ENCODE measurements at places on chromosomes 1 and 21.

GRCh38 chr1:151993084-151993733 is 450 bp downstream of the S100A10 start:
- DNase-seq = peak; percentile 79

DNA sequence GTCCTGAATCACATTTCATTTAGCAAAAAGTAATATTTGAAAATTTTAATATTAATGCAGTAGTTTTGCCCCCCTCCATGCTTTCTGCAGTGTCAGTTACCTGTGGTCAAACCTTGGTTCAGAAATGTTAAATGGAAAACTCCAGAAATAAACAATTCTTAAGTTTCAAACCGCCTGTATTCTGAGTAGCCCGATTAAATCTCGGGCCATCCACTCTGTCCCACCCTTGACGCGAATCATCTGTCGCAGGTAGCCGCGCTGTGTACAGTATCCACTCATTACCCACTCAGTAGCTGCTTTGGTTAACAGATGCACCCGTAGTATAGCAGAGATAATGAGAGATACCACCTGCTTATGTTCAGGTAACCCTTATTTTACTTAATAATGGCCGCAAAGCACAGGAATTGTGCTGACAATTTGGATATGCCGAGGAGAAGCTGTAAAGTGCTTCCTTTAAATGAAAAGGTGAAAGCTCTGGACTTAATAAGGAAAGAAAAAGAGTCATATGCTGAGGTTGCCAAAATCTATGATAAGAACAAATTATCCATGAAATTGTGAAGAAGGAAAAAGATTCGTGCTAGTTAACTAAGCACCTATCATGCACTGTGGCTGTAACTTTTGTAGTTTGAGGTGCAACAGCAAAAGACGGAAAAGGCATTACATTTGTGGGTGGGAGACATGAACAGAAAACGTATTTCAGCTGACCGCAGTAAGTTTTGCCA is 889 bp upstream of the SCYL3 start:
- DNase-seq = no peak

DNA sequence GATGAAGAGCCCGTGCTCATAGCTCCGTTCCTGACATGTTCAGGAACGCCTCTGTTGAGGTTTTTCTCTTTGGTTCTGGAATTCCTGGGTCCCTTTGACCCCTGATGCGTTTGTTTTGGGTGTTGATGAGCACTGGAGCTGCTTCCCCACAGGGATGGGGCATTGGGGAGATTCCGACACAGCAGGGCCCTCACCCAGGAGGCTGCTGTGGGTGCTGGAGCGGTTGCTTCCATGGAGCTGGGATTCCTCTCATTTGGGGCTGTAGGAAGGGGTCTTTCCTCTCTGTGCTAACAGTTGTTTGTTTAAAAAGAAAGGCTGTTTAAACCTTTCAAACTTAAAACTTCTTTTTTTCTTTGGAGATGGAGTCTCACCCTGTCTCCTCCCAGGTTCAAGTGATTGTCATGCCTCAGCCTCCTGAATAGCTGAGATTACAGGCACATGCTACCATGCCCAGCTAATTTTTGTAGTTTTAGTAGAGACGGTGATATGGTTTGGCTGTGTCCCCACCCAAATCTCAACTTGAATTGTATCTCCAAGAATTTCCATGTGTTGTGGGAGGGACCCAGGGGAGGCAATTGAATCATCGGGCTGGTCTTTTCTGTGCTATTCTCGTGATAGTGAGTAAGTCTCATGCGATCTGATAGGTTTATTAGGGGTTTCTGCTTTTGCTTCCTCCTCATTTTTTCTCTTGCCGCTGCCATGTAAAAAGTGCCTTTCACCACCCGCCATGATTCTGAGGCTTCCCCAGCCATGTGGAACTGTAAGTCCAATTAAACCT is 48.9 kb downstream of the SKI start:
- no peak for DNase-seq

GRCh38 chr1:1230656-1231399 is 973 bp downstream of the SDF4 start:
- no peak for DNase-seq

GRCh38 chr1:21696931-21697330 is 27.8 kb upstream of the RAP1GAP start:
- DNase-seq = no peak

GRCh38 chr21:25036775-25037174 is 570.5 kb downstream of the MRPL39 start:
- no peak for DNase-seq

- DNase-seq = no peak
Measured at GRCh38 chr1:157700732-157701131, at the start of gene FCRL3. FCRL3 (minus strand) TSS chr1:157700769; CDS start chr1:157700489, 280 bp downstream.

GRCh38 chr1:241899210-241899609 is 51.2 kb downstream of the EXO1 start:
- DNase-seq = no peak

DNA sequence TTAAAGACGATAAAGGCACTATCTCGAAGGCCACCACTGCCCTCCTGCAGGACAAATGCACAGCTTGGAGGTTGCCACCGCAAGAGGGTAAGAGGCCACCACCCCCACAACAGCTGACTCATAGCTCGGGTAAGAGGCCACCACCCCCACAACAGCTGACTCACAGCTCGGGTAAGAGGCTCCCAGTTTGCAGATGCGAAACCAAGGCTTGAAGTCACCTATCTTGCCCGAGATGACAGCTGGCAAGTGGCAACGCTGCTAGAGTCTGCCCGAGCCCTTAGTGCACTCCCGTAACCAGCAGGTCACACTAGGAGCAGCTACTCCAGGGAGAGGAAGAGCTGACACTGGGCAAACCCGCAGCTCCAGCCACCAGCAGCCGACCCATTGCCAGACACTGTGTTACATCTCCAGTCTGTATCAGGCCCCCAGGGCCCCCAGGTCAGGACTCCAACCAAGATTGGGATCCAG is 17.1 kb upstream of the SPSB1 start:
- peak; percentile 77 for DNase-seq

- DNase-seq = no peak
Measured at GRCh38 chr21:44924606-44925377, 4.1 kb upstream of the ITGB2 start.

DNA sequence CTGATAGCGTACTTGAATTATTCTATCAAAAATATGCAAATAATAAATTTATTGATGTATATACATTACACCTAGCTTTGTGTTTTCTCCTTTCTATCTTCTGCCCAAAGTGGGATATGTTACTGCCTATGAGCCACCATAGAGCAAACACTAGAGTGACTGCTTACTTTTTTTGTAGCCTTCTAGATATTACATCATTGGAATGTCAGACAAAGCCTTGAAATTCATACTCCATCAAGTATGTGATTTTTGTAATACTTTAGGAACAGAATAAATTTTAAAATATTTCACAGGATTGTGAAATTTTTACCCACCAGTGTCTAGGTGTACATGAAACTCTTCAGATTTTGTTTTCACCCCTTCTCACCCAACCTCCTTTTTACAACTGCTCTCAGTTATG is 787.6 kb downstream of the USP25 start:
- DNase-seq = no peak

GRCh38 chr1:117753232-117753631 is 147.4 kb downstream of the TENT5C start:
- no peak for DNase-seq

DNA sequence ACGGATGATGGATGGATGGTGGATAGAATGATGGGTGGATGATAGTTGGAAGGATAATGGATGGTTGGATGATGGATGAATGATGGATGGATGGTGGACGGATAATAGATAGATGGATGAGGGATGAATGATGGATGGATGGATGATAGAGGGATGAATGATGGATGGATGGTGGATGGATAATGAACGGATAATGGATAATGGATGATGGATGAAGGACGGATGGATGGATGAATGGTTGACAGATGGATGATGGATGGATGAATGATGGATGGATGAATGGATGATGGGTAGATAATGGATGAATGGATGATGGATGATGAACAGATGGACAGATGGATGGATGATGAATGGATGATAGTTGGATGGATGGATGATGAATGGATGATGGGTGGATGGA is 255.1 kb downstream of the NPHP4 start:
- no peak for DNase-seq

- no peak for DNase-seq
Measured at GRCh38 chr1:16324456-16324890, 27.8 kb downstream of the FBXO42 start.

GRCh38 chr1:45687754-45688740 is at the start of gene TMEM69:
TMEM69 (plus strand) TSS chr1:45688181; CDS start chr1:45691069, 2,888 bp downstream.
- peak; percentile 93 for DNase-seq

- no peak for DNase-seq
Measured at GRCh38 chr21:33124889-33125288, 54.9 kb downstream of the OLIG1 start.

Measured in activated CD8-positive, alpha-beta memory T cell treated with anti-CD3 and anti-CD28 coated beads for 24 hours (primary cell).